Activated T-cell treated with anti-CD3 and anti-CD28 coated beads for 1 hour (primary cell): ENCODE measurements at places on chromosomes 11 and 22.
A peak's percentile ranks its signal among the peaks of the same experiment; 100 is the strongest.

GRCh38 chr11:116842909-116843308 is 5.5 kb upstream of the APOA1 start:
- DNase-seq, result no peak

DNA sequence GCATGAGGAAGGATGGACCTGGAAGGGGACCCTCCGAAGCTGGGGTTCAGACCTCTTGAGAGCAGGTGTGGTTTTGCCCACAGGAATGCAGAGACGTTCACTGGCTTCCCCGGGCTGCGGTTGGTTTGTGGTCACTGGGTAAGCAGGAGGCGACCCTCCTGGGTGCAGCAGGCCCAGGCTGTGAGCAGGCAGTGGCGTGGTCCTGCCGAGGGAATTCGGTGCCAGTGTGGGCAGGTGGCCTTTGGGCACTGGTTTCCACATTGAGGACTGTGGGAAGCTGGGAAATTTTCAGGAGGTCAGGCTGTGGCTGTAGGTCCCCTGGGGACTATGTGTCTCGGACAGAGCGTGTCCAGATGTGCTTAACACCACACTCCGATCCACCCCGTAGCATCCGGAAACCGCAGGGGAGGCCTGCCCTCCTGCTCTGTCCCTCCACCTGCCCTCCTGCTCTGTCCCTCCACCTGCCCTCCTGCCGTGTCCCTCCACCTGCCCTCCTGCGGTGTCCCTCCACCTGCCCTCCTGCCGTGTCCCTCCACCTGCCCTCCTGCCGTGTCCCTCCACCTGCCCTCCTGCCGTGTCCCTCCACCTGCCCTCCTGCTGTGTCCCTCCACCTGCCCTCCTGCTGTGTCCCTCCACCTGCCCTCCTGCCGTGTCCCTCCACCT is 27.5 kb downstream of the TPCN2 start:
- DNase-seq, result no peak

DNA sequence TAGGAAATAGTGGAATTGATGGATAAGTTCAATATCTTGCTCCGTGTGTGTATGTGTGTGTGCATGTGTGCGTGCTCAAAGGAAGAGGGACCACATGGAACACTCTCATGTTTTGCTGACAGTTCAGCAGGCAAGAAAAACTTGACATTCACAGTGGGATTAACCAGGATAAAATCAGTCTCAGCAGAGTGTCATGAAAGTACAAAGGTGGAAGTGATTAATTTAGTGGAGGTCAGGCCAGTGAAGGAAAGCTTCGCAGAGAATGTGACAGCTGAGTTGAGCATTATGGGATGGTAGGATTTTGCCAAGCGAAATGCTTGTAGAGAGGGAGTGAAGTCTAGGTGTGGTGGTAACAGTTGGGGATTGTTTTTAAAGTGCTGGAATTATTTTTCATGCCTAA is 15.7 kb upstream of the FBXO3 start:
- no peak for DNase-seq

GRCh38 chr22:31537019-31537535 is 40.7 kb downstream of the SFI1 start:
- DNase-seq, result no peak

- DNase-seq, result no peak
Observed at GRCh38 chr22:48242461-48242864, 1480.0 kb downstream of the TBC1D22A start.

- DNase-seq, result no peak
Observed at GRCh38 chr22:26525946-26526564, 13.8 kb upstream of the TFIP11 start.

DNA sequence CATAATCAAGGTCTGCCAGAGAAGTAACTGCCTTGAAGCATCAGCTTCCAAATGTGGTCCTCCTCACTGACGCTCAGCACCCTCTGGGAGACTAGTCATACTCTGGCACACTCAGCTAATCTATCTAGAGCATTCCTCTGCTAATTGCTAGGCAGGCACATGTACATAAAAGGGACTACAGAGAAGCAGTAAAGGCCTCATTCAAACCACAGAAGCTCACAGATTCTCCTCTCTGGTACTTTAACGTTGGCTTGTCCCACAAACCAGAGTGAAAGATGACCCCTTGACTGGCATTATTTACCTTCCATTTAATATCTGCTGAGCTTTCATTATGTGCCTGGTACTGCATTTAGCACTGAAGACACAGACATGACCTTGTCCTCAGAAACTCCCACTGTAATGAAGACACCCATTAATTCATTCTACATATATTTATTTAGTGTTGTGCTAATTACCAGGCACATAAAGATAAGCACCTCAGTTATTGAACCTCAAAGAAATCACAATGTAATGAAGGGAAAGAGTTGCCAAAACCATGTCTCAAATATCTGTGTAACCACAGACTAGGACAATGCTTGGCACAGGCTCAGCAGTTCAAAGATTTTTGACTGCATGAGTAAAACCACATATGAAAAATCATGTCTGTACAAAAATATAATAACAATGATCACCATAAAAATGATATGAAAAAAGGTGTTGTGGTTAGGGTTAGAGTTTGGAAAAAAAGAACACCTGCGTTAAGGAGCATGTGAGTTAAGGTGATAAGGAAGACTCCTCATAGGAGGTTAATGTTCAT is 550.4 kb downstream of the DLG2 start:
- no peak for DNase-seq

DNA sequence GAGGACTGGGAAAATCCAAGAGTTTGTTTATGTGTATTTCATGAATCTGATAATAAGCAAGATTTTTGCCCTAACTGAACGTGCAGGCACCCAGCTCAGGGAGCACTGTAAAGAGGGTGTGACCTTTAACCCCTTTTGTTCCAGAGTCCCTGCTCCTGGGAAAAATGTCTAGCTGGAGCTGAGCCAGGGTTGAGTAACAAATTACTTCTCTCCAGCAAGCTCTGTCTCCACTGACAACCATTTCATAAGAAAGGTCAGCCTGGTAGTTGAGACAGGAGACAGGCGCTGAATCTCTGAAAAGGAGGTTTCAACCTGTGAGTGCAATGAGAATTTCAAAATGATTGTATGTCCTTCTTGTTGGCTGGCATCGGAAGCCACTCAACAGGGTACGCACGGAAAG is 156.4 kb upstream of the NARS2 start:
- no peak for DNase-seq

DNA sequence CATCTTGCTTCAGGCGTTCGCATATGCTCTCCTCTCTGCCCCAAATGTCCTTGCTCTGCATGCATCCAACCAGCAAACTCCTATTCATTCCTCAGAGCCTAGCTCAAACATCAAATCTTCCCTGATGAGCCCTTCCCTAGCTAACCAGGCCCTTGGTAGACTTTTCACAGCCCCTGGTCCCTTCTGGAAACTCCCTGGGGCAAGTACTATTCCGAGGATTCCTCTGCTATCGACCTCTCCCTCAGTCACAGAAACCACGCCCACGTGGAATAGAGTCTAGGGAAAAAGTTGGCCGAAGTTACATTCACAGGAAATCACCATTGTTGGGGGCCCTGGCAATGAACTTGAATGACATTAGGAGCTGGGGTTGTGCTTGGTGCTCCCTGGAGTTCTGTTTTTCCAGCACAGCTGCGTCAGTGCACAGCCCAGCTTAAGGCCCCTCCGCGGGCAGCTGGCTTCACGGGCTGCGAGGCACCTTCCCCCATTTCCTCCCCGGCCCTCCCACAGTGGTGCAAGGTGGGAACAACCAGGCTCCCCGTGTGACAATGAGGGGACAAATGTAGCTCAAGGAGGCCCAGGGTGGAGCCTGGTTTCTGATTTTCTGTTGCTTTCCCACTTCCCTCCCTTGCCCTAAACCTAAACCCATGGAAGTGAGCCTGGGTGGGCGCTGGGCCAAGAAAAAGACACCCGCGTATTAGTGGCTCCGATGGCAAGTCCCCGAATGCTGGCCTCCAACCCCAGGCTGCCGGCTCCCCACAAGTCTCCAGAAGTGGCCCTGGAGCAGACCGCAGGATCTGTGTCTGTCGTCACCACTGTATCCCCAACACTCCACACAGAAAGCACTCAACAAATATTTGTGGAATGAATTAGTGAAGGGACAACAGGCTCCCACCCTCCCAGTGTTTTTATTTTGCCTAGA is 4.3 kb upstream of the ATP5MGL start:
- DNase-seq, result no peak

- no peak for DNase-seq
Observed at GRCh38 chr11:86668929-86669328, 3.5 kb downstream of the ME3 start.

DNA sequence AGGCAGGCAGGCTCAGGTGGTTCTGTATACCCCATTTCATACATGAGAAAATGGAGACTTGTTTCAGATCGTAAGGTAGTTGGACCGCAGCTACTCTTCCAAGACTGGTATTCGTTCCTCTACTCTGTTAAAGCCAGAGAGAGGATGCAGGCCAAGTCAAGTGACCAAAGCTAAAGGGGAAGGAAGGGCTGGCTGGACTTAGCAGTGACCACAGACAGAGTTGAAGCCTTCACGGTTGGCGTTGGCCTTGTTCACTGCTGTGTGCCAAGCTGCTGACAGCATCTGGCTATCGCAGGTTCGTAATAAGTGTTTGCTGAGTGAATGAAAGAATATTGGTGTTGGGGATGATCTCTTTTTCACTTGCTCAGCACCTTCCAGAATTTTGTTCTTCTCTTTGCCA is 64.2 kb downstream of the PTPRJ start:
- DNase-seq, result no peak

DNA sequence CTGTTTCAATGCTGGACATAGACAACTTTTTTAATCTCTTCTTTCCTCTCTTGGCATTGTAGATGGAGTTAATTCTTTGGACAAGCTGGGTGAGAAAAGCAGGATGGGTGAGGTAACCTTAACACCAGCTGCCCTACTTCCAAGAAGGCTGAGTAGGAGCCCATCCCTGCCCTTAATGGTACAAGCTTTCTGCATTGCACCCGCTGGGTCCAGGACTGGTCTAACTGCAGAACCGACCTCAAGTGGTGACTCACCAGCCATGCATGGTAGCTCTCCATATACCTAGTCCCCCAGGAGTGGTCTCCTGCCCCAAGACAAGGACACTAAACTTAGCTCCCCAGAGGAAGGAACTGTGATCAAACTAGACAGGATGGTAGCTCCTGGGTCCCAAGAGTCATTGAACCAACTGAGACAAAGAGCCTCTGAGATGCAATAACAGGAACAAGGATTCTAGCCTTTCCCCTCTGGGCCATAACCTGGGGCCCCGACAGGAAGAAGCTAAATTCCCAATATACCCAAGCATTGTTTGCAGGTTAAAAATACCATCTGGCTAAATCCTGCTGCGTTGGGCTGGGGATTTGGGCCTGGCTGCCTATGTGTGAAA is 32.1 kb downstream of the RPL27A start:
- no peak for DNase-seq

DNA sequence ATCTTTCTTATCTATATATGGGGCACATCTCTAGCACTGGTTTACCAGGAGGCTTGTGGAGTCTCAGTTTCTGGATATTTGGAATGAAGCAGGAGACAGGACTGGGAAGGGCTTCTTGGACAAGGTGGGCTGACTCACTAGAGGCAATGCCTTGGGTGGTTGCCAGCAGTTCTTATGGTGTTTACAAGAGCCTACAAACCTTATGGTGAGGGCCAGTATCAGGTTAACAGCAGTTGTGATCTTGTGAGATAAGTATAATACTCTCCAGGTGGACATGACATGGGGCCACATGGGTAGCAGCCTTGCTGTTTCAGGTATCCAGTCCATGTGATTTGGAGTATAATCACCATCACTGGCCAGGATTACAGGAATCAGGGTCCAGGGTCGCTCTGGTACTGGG is 10.2 kb downstream of the FUT4 start:
- DNase-seq, result no peak

DNA sequence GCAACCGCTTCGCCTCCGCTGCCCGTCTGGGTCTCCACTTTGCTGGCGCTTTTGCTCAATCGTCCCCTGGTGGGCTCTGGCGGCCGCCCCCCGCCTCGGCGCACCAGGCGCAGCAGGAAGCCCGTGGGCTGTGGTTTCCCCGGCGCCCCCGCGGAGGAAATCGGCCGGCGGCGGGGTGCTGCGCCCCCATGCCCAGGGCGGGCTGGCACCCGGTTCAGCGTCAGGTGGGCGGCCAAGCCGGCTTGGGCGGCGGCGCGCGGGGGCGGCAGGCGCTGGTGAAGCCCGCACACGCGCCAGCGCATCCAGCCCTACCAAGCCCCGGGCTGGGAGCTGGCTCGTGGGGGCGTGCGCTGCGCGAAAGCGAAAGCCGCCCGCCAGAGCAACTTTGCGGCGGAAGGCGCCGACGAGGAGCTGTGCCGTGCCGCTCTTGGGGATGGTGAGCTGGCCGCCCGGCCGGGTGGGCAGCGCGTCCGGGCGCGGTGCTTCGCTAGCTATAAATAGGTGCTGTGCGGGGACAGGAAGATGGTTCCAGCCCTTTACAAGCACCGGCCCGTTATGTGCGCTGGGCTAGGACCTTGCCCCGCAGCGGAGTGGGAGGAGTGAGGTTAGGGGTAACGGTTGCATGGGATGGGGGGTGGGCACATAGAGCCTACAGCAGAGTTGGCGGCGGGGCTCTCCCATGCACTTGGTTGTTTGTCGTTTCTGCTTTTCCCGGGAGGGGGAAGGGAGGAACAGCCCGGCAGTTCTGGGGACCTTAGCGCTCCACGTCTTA is 25.0 kb upstream of the SUSD2 start:
- peak; percentile 45 for DNase-seq

GRCh38 chr11:75689863-75690609 is 21.2 kb upstream of the MAP6 start:
- DNase-seq, result no peak

- no peak for DNase-seq
Observed at GRCh38 chr11:104142698-104143097, 21.2 kb downstream of the PDGFD start.

GRCh38 chr11:75246671-75247350 is 6.2 kb downstream of the TPBGL start:
- no peak for DNase-seq

DNA sequence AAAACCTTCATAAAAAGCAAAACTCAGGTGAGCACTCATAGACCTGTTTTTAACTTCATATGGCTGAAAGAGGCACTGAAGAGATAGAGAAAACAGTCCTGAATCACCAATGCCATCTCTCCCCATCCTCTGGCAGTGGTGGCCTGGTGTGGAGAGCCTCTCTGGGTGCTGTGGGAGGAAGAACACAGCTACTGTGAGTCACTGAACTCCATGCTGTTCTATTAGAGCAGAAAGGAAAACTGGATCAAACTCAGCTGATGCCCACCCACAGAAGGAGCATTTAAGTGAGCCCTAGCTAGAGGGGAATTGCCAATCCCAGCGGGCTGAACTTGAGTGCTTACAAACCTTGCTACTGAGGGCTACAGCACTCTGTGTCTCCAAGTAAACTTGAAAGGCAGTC is 115.3 kb upstream of the SESN3 start:
- DNase-seq, result no peak

- no peak for DNase-seq
Observed at GRCh38 chr22:36966851-36967540, 52.3 kb downstream of the TST start.

- no peak for DNase-seq
Observed at GRCh38 chr11:41245704-41246398, 213.6 kb downstream of the LRRC4C start.

DNA sequence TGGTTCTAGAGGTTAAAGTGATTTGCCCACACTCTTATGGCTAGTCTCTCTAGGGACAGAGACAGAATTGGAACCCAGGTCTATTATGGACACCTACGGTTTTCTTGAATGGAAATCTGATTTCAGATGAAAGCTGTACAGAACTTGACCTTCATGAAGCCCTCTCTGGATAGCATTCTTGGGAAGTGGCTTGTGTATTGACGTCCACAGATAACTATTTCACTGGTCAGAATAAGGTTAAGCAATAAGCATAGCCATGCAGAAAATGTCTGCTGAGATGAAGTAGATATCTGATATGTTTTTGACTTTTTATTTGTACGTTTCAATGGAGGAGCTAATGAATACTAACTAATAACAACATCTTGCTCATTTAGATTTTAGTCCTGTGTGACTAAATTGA is 1.1 kb downstream of the TLCD5 start:
- no peak for DNase-seq
